ENCODE measurements at places on chromosomes 1 and 21.

DNA sequence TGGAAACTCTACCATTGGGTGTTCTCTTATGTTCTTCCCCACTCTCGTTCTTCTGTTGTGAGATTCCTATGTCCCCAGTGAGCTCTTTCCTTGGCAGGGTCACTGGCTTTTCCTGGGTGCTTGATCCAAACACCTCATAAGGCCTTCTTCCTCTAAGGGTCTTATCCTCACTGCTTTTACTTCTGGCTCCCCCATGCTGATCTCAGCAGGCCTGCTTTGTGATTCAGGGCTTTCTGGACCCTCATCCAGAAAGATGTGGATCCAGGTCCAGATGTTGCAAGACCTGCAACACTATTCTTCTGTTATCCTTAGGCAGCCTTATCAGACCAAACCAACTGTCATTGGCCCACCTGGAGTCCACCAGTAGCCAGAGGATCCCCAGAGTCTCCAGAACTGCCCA, 11.2 kb upstream of the MYOG start:
- peak; percentile 13 for DNase-seq

DNA sequence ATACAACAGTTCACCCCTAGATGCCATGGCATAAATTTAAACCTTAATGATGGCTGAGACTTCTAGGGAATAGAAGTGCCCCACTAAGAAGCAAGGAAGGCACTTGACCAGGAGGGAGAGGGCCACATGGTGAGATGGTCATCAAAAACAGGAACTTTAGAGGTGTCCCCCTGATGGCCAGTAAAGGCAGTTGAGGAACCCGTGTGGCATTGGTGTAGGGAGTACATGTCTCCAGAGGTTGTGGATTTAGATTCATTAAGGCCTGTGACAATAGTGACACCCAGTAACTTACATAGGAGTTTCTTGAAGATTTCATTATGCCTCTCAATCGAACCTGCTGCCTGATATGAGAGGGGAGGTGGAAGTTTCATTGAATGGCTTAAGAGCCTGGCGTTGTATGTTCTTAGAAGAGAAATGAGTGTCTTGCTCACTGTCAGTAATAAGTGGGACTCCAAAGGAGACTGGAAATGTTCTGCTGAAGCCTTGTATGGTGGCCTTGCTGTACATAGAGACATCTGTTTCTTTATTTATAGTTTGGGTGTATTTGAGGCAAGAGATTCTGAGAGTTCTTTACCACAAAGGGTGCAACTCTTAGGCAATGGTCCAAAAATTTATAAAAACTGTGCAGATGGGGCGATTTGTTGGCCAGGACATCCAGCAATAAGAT, 27.9 kb downstream of the EDARADD start:
- DNase-seq = no peak

GRCh38 chr1:41329662-41330587, 31.3 kb upstream of the FOXO6 start:
- DNase-seq = no peak

DNA sequence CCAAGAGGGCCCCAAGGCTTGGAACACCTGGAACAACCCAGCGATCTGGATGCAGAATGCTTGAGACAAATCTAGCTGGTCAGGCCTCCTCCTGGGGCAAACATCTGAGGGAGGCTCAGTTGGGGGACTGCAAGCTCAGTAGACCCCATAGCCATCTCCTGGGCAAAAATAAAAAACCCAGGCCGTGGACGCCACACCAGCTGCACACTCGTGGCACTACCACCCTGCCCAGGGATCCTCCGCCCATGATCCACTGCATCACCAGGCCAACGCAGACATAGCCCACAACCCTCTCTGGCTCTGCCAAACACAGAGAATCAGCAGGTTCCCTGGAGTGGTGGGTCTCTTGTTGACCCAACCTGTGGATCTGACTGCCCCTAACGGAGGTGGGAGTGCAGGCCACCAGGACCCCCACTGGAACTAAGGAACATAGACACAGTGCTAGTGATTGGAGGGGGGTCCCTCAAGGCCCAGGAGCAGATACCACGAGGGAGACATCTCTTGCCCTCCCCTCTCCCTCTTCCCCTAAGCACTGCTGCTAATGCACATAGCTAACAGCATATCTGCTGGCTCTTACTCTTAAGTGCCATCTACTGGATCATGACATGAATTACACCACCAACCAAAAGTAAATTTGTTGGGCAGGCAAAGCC, 147.2 kb downstream of the CHD1L start:
- peak; percentile 48 for DNase-seq

- no peak for DNase-seq
Observed at GRCh38 chr1:58622571-58622970, 45.5 kb upstream of the TACSTD2 start.

GRCh38 chr1:9079988-9080704, 10.7 kb upstream of the SLC2A5 start:
- no peak for DNase-seq

GRCh38 chr1:156625436-156626078, 6.3 kb downstream of the HAPLN2 start:
- DNase-seq = peak; percentile 77

DNA sequence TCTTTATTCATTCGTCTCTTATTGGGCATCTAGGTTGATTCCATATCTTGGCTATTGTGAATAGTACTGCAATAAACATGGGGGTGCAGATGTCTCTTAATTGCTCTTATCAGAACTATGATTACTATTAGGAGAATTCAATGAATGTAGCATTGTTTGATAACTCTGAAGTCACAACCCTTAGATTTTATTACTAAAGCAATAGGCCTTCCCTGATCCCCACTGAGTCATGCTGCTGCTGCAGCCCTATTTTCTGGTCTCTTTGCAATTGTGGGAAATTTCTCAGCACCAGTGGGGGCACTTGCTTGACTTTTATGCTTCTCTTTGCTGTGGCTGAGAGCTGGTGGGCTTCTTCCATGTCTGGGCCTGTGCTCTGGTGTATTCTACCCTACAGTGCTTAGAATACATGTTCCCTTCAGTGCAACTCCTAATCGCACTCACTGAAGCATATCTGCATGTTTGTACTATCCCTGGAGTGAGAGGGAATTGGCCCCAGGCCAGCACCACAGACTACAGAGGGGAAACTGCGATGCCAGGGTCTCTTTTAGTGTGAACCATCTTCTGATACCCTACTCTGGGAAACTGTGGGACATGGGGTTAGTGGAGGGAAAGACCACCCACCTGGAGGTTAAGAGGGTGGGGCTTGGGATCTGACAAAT, 52.2 kb upstream of the ROR1 start:
- no peak for DNase-seq

GRCh38 chr1:202018468-202019234, 8.3 kb downstream of the ELF3 start:
- no peak for DNase-seq

GRCh38 chr1:61078618-61079295, 3.6 kb upstream of the NFIA start:
- peak; percentile 22 for DNase-seq

GRCh38 chr1:48291421-48291820, 68.9 kb downstream of the SLC5A9 start:
- DNase-seq = no peak

DNA sequence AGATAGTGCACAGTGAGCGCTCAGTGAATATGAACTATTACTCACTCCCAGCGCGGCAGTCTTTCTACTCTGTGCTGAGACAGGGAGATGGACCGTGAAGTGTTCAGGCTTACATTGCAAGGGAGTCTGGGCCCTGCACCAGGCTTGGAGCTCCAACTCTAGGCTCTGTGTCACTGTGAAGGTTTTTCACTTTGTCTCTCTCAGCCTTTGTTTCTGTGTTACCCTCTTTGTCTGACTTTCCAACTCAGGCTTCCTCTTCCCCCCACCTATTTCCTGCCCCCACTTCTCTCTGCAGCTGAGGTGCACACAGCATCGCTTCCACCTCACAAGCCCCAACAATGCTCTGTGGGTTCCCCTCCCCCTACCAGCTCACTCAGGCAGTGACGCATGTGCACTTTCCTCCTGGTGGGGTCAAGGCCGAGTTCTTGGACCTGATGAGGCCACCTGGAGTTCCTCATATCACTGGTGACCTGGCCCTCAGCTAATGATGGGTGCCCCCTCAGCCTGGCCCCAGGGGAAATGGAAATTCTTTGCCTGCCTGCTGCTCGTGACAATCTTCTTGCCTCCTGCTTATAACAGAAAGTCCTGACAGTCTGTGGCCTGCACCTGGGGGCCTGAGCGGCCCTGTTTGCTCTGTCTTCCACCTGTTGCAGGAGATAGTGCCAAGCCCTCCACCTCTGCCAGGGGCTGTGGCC, 1.1 kb upstream of the LCK start:
- DNase-seq = peak; percentile 88

- no peak for DNase-seq
Observed at GRCh38 chr1:119626011-119626545, 22.0 kb downstream of the ZNF697 start.

GRCh38 chr1:61282387-61282786, 200.0 kb downstream of the NFIA start:
- no peak for DNase-seq

GRCh38 chr1:247531937-247532336, 4.3 kb downstream of the OR2C3 start:
- no peak for DNase-seq

DNA sequence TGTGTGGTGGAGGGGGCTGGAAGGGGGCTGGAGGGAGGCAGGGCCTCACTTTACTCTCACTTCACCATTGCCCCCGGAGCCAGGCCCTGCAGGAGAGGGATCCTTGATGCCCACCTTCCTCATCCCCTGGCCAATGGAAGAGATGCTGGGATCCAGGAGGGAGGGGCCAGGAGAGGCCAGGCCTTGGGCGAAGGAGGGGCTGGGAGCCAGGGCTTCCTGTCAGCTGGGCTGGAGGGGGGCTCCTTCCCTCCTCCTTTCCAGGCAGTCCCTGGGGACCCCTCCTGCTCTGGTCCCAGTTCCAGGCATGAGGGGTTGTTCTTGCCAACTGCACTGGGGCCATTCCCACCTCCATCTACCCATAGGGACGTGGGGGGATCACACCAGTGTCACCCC, 5.7 kb downstream of the AHDC1 start:
- no peak for DNase-seq

DNA sequence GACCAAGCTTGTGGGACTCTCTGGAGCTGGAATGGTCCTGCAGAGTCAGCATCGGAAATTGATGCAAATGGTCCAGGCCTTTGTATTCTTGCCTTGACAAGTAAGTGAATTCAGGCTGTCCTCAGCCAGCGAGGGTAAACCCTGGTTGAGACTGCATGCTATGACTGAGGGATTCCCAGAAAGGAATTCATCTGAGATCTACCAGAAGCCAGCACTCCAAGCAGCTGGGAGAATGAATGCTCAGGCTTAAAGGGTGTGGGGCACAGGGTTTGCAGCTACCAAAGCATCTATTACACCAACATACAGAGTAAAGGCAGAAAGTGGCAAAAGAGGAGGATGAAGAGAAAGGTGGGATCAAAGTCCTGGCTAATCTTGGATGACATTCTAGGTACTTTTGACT, 257.0 kb upstream of the LYPLAL1 start:
- no peak for DNase-seq

DNA sequence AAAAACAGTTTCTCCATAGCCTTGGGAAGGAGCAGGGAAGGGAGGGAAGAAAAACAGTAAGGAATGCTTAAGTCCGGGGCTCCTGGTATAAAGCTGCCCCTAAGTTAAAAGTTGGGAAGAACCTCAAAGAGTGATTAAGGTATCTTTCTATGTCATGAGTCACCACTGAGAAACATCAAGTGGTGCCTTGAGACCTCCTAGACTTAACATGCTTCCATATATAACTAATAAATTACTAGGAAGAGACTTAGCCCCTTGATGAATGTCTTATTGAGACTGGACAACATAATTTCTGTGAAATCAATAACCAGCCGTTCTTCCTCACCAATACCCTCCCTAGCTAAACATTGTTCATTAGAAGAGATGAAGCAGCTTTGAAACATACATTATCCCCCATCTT, 121.8 kb upstream of the SLC44A3 start:
- DNase-seq = no peak

GRCh38 chr1:2861988-2862813, 60.7 kb upstream of the TTC34 start:
- no peak for DNase-seq

- peak; percentile 83 for DNase-seq
Observed at GRCh38 chr1:158149577-158150269, 31.0 kb upstream of the CD1D start.

- DNase-seq = no peak
Observed at GRCh38 chr1:77976433-77977076, 2.3 kb downstream of the FUBP1 start.

- no peak for DNase-seq
Observed at GRCh38 chr1:10722803-10723202, 73.6 kb downstream of the CASZ1 start.

DNA sequence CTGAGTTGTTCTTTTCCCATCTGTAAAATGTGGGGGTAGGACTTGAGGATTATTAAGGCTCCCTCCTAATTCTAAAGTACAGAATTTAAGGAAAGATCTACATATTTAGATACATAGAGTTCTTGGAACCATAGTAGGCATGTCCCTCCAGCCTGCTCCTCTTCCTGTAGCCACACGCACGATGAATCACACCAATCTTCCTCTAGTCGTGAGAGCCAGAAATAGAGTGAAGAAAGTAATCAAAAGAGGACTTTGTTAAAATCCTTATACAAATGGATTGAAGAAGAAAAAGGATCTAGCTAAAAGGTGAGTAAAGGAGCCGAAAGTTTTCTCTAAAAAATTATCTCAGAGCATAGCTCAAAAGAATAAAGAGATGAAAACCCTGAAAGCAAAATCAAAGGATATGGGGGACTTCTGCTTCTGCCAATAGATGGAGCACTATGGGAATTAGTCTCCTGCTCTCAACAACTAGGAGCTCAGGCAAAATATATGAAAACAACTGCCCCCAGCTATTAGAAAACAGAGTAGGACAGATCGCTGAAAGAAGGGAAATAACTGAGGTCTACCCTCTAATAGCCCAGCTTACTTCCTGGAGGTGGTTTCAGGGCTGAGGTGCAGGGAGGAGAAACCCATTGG, 8.5 kb downstream of the C1orf141 start:
- no peak for DNase-seq

DNA sequence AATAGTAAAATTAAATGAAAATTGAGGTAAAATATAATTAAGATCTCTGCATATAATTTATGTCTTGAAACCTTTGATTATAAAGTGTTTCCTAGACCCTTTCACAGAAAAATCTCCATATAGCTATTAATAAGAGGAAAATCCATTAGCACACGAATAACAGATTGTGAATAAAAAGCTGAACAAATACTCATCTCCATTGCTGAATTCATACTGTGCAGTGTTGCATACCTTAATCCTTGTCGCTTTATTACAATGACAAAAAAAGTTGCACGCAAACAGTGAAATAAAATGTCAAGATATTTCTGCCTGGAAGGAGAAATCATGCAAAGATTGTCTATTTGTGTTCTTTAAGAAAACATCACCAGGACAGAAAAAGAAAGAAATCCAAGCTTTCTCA, 499.1 kb upstream of the TMPRSS15 start:
- DNase-seq = no peak

GRCh38 chr1:230303822-230304221, 122.3 kb downstream of the PGBD5 start:
- no peak for DNase-seq
